Ureter (tissue), 1 donor: ENCODE measurements at places on chromosomes 2 and 18. TPM values are rescaled to one million over a fixed set of nuclear protein-coding genes. Genes with fewer than 3 reads are reported as not detected.

DNA sequence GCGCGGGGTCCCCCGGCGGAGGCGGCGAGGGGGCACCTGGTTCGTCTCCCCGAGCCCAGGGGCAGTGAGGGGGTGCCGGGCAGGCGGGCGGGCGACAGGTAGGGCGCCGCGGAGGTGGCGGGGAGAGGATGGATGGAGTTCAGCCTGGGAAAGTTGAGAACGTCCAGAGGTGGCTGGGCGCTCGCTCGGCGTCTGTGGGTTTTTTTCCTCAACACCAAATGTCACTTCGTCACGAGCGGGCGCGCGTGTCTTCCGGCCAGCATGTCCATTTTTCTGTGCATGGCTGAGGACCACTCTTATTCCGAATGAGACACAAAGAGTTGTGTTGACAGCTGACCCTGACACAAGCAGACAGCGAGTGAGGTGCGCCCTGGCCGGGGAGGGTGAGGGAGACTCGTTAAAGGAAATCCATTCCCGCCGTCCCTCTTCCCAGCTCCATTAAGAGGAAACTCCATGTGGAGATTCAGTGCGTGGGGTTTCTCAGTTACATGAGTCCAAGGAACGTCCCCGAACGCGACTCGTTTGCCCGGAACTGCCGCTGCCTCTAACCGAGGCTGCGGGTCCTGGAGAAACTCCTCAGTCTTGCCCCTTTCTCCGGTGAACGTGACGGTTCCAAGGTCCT lies 859 bp downstream of the GREB1L start:
- DNase-seq: no peak

GRCh38 chr2:240472078-240472790 lies 36.8 kb downstream of the GPC1 start:
- DNase-seq: no peak

- DNase-seq: no peak
Observed at GRCh38 chr18:12008181-12008767, 27.0 kb downstream of the IMPA2 start.

The GBX2 gene
- total RNA-seq: not detected

DNA sequence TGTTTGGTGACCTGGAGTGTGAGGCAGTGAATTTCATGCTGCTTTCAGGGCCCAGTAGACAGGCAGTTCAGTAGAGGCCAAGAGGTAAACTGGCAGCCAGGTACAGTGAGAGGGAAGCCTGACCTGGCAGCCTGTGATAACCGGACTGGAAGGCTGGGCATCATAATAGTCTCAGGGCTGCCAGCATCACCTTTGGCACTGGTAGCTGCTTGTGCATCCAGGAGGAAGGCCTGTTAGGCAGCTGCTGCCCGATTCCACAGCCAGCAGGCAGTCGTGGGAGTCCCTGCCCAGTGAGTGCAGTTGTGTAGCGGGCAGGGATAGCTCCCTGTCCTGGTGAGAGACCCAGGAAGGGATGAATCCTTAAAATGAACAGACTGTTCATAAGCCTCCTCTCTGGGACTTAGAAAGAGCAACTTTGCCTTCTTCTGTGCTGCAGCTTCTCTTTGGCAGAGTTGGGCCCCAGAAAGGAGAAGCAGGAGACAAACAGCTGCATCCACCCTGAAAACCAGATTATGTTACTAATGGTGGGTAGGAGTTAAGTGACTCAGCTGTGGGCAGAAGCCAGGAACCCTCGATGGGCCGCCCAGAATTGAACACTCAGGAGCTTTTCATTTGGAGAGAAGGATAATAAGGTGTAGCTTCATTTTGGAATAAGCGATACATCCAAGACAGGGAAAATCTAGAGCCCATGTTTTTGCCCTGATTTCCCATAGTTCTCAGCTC lies 8.1 kb upstream of the GPBAR1 start:
- no peak for DNase-seq

DNA sequence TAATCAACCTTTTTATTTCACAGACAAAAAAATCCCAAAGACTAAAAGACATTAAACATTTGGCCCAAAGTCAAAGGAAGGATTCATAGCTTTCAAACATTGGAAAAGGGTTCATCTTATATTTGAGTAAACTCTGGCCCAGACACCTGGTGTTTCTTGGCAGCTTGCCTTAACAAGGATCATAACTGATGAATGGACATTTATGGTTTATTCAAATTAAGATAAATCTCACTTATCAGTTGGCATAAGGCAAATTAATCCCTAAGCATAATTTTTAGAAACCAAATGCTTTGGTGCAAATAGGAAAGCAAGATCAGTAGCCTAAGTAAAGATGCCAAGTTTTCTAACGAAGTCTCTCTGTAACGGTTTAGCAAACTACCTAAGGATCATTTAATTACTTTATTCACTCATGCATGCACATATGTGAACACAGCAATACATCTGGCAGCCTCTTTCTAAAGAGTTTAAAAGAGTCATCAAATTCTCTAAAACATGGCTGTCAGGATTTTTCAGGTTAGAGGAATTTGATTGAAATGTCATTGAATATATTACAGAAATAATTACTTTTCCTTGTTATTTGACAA lies 323.4 kb upstream of the RBMS1 start:
- DNase-seq: no peak

The CCDC148 gene
- total RNA-seq: 3.4 TPM
